ENCODE measurements at places on chromosomes 1 and 21.

GRCh38 chr1:185408700-185409270, 91.7 kb upstream of the IVNS1ABP start:
- DNase-seq = no peak

- DNase-seq = no peak
These were observed 4.8 kb upstream of the ZNF687 start for GRCh38 chr1:151277249-151277648.

DNA sequence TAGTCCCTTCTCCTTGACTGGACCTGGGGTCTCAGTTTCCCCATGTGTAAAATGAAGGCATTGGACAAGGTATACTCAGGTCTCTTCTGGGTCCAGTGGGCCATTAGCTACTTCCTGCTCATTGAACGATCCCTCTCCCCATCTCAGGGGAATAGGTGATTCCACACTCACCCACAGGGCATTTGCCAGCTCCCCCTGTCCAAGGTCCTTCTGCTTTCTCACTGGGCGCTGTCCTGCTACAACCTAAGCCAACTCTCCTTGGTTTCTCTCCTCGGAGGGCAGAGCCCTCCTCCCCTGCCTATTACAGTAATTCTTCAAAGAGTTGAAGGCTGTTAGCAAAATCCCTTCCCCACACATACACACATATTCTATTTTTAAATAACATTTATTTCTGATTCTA, 16.6 kb downstream of the DISP3 start:
- no peak for DNase-seq

GRCh38 chr1:63524201-63524600, 876 bp downstream of the EFCAB7 start:
- no peak for DNase-seq

- peak; percentile 68 for DNase-seq
These were observed 45.4 kb upstream of the USP1 start for GRCh38 chr1:62391369-62391971.

DNA sequence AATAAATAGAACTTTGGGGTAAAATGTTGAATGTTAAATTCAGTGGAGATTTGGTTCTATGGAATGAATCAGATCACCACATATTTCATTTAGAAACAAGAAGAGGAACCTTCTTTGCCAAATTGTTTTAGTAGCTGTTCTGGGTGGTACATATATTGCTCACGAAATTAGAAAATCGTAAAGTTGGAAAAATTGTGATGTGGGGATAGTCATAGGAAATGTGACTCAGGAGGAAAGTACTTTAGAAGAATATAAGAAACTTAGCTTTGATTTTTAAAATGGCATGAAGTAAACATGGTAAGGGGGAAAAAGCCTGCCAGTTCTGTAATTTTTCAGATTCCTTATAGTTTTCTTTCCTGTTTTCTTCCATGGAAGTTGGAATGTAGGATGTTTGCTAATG, 27.4 kb downstream of the RRP15 start:
- no peak for DNase-seq

- DNase-seq = no peak
These were observed 81.0 kb upstream of the CD55 start for GRCh38 chr1:207240325-207241101.

DNA sequence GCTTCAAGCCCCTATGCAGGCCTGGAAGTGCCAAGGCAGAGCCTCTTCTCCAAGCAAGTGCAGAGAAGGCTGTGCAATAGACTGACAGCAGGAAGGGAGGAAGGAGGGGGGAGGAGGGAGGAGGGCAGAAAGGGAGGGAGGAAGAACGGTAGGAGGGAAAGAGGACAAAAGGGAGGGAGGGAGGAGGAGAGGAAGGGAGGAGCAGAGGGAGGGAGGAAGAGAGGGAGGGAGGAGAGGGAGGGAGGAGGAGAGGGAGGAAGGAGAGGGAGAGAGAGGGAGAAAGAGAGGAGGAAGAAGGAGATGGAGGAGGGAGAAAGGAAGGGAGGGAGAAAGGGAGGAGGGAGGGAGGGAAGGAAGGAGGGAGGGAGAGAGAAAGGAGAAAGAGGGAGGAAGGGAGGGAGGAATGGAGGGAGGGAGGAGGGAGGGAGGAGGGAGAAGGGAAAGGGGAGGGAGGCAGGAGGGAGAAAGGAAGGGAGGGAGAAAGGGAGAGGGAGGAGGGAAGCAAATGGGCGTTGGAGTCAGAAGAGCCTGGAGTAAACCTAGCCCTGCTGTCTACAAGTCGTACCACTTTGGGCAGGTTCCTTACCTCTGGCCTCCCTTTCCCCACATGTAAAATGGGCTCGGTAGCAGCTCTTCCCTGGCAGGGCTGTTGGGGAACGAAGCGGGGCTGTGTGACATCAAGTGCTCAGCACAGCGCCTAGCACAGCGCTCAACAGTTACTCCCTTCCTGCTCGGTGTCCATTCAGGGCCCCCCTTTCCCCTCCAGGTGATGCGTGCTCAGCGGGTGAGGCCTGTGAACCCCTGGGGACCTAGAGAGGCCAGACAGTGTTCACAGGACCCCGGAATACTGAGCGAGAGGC, 244.6 kb downstream of the NPHP4 start:
- no peak for DNase-seq

DNA sequence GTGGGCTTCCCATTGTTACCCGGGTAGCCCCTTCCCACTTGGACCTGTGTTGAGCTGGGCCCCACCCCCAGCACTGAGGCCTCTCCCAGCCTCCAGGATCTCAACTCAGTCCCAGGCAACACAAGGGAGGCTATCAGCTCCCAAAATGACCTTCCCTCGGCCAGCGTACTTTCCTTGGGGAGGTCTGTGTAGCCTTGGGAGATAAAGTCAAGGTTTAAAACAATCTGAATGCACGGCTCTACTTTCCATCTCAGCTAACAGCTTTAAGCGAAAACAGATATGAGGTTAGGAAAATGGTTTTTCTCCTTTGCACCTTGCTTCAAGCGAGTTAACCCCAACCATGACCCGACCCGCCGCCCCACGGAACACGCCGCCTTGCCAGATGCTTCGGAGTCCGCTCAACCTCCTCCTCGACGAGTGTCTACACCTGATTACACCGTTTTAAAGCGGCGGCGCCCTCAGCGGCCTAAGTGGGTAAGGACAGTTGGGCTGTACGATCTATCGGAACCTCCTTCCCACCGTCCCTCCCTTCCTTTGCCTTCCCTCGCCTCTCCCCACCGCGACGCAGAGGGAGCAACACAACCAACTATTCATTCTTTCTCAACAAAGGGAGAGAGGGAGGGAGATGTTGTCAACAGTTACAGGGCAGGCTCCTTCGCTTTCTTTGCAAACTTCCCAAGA, 1.1 kb downstream of the BCAR3 start:
- peak; percentile 86 for DNase-seq

DNA sequence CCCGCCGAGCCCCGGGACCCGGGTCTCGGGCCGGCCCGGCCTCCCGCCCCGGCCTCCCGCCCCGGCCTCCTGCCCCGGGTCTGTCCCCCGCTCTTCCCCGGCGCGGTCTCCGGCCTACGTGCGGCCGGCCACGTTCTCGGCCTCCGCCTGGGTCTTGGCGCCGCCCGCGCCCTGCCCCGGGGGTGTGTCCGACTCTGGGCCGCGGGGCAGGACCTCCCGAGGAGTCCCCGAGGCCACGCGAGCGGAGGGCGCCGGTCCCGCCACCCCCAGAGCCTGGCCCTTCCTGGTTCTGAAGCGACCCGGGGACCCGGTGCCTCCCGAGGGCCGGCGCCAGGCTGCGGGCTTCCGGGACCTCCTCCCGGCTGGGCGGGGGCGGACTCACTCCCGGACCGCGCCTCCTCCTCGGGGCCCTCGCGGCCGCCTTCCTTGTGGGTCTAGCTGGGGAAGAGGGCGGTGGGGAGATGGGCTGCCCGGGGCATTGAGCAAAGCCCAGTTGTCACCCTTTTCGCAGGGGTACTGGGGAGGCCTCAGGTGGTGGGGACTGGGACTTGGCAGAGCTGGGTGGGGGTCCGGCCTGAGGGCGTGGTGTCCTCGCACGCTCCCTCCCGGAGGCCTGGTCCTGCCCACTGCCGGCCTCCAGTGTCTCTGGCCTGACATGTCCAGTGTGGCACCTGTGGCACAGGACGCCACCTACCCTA, 558 bp downstream of the PFKL start:
- DNase-seq = peak; percentile 79

DNA sequence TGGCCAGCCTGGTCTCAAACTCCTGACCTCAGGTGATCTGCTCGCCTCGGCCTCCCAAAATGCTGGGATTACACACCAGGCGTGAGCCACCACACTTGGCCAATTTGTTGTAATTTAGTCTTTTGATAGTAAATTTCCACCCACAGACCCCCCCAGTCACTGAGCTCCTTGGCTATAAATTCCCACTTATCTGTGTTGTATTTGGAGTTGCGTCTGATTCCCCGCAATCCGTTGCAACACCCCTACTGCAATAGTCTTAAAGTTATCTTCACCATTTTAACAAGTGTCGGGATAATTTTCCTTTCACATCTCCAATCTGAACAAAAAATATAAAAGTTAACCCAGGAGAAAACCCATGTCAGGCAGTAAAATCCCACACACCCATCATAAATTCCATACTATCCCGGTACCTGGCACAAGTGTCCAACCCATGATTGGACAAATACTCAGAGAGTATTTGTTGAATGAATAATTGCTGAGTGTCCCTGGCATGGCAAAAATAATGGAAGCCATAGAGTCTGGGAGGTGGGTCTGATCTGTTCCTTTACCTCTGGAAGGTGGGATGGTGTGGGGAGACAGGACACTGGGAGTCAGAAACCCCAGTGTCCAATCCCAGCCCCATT, 9.3 kb upstream of the CNR2 start:
- no peak for DNase-seq

- no peak for DNase-seq
These were observed 29.1 kb upstream of the GRHL3 start for GRCh38 chr1:24289937-24290595.
